Activated CD4-positive, alpha-beta T cell treated with anti-CD3 and anti-CD28 coated beads for 48 hours (primary cell): ENCODE measurements at places on chromosomes 12 and 14.
A peak's percentile ranks its signal among the peaks of the same experiment; 100 is the strongest.

GRCh38 chr12:82950356-82950755 is 263.6 kb downstream of the TMTC2 start:
- DNase-seq, result no peak

DNA sequence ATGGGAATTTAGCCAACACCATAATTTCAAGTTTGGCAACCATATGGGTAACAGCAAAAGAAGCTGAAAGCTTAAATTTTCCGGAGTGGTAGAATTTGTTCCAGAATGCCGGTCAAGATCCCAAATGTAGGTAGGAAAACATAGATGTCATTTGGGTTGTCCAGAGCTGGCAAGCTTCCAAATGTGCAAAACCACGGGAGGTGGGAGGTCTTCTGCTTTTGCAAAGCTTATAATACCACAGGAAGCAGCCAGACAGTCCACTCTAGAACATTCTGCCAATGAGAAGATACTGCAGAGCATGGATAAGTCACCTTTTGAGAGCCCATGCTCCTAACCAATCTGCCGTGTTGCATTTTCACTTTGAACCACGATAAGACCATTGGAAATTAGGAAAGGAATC is 26.4 kb upstream of the BATF start:
- DNase-seq, result no peak

GRCh38 chr12:41972196-41972595 is 172.5 kb downstream of the GXYLT1 start:
- DNase-seq, result no peak

- DNase-seq, result peak; percentile 26
These were observed 6.0 kb downstream of the TMCC3 start for GRCh38 chr12:94644141-94644979.

DNA sequence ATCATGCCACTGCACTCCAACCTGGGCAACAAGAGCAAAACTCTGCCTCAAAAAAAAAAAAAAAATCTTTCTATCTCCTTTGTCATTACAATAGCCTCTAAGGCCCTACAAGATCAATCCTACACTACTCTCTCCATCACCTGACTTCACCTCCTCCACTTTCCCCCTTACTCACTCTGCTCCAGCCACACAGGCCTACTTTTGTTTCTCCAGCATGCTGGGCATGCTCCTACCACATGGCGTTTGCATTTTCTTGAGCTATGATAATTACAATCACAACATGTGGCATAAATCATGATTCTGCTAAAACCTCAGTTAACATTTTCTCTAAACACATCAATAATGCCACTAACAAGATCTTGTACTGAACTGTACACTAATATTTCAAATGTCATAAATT is 7.8 kb downstream of the PPP1R13B start:
- no peak for DNase-seq

DNA sequence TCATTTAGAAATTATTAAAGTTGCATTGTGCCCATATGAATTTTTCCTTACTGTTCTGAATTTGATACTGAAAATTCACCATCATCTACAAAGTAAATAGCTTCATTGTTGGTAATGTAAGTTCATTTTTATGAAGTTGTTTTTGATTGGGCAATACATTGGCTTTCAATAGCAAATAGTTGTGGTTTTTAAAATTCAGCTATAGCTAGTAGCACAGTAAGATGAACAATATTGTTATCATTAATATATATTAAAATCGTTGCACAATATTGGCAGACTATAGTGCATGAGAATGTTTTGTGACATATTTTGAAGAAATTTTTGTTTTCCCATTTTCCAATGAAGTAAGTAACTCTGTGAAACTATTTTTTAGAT is 575.0 kb downstream of the PRKD1 start:
- no peak for DNase-seq

DNA sequence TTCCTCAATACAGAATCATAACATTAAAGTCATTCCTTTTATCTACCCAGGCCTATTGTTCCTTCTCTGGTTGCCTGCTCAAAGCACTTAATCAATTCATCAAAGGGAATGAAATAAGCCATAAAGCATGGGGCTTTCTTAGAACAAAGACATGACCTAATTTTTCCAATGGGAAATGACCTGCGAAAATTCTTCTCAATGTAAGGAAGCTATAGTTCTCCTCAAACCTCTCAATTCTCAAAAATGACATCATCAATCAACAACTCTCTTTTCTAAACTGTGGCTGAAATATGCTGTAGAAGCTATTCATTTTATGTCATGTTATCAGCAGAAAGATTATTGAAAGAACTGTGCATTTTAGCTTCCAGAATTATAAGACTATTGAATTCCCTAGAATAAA is 116.0 kb upstream of the PTPRR start:
- DNase-seq, result no peak

DNA sequence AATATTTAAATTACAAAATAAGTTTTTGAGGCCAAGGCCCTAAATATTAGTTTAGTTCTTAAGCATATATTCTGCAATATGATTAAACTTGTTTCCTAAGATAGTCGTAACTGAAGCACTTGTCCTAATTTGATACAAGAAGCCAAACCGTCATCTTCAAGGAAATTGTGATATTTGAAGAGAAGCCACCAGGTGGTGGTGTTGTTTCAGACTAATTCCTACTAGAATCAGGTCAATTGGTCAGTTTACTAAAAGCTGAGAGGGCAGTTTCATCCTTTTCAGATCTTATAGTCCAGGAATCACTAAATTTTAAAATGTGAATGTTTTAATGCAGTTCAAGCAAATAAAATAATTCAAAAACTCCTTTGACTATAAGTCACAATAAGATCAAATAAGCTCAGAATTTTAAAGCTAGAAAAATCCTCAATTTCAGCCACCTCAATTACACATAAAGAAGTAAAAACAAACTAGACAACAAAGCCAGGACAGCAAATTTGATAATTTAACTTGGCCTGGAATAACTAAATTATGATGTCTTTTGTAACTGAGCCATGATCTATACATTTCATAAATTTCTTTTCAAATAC is 7.1 kb upstream of the ARL1 start:
- peak; percentile 6 for DNase-seq

DNA sequence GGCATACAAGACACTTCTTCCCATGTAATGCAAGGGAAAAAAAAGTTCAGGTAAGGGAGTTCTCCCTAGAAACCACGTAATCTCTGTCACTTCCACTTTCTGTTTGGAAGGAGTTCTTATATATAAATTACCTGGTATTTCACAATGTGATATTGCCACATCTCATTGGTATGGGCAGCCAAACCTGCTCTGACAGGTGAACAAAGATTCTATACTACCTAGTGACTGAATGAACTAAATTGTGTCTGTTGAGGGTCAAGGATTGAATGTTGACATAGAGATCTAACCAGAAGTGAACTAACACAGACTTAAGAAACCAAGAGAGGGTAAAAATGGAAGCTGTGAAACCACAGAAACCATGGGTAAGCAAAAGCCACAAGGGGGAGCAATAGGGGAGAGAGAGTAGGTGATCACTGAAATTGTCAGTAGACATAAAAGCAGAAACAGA is 161.3 kb downstream of the RPL10L start:
- no peak for DNase-seq

DNA sequence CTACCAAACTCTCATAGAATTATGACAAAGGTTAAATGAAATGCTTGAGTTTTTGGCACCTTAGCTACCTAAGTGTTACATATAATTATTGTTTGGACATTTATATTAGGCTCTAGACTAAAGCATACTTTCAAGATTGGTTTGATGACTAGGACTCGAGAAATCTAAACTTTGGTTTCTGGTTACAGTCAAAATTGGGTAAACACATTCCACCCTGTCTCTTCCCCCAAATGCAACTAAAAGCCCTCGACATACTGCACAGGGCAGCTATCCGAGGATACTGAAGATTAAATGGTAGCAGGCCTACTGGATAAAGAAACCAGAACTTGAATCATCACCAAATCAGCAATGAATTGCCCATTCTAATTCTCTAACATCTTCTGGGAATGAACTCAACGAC is 369.1 kb downstream of the PRKD1 start:
- no peak for DNase-seq

- DNase-seq, result no peak
These were observed 334.2 kb downstream of the MED13L start for GRCh38 chr12:115943310-115943629.

- no peak for DNase-seq
These were observed 953.5 kb upstream of the MDGA2 start for GRCh38 chr14:48628870-48629269.

GRCh38 chr12:105279460-105280056 is 43.6 kb upstream of the APPL2 start:
- DNase-seq, result peak; percentile 50

- DNase-seq, result no peak
These were observed 12.8 kb downstream of the ZFYVE1 start for GRCh38 chr14:73014105-73014504.

DNA sequence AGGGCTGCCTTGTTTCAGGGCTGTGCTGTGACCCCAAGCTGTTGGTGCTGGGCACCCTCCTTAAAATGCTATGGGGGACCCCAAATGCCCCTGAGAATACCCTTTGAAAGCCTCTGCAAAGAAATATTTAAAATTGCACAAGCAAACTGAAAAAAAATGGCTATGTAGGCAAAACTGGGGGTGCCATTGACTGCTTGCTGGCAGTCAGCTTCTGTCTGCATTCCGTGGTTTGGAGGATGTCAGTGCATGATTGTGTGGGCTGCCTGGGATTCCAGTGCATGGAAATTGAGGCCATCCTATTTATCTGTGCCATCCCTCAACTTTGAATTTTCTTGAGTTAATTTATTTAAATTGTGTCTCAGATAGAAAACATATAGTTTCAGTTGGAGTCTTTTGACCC is 113.7 kb upstream of the RTL1 start:
- no peak for DNase-seq

GRCh38 chr12:132872975-132873421 is 14.4 kb downstream of the CHFR start:
- DNase-seq, result peak; percentile 25

DNA sequence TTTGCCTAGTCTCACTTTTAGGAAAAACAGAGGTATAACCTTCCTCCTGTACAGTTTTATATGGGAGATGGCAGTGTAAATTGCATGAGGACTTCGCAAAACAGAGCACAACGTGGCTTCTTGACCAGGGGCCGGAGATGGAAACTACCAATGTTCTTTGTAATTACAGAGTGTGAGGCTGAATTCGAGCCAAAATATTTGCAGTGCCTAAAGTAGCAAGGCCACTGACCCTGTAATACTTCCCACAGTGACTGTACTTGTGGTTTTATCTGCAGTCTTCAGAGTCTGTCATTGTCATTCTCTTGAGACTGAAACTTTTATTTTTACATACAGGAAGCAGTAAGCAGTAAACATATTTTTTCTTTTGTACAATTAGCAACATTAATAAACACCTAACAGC is 98.9 kb downstream of the RERG start:
- no peak for DNase-seq

- DNase-seq, result no peak
These were observed 89.9 kb downstream of the TBX5 start for GRCh38 chr12:114316076-114316475.

- DNase-seq, result no peak
These were observed 754 bp downstream of the KRT18 start for GRCh38 chr12:52949413-52950331.

- DNase-seq, result no peak
These were observed 1630.4 kb upstream of the SEL1L start for GRCh38 chr14:83164016-83164415.

DNA sequence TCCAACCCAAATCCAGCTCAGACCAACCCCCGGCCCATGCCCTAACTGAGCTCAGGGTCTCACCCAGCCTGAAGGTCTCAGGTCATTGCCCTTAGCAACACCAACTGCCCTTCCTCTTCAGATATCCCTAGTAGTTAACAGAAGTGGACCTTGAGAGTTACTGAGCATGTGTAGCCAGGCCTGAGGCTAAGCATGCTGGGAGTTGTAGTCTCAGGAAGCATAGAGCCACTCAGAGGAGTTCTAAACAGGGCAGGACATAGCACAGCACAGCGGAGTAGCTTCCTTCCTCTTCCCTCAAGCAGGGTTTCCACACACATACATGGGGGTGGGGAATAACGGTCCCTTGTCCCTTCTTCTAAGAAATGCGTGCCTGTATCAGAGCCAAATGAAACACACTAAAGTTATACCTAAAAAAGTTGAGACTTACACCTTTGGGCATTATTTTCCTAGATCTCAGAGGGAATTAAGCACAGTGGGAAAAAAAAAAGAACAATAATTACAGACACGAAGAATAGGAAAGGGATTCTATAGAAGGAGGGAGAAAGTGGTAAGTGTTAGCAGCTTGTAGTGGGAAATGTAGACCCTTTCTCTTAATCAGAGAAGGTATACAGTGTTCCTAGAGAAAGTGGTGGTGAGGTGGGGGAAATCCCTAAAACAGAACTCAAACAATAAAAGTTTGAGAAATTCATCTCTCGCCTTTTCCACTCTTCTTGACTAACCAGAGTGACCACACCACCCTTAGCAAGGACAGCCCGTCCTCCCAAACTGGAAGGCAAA is 4.4 kb downstream of the KMT2D start:
- DNase-seq, result peak; percentile 65

GRCh38 chr14:38012056-38012455 is 195.6 kb upstream of the SSTR1 start:
- no peak for DNase-seq

DNA sequence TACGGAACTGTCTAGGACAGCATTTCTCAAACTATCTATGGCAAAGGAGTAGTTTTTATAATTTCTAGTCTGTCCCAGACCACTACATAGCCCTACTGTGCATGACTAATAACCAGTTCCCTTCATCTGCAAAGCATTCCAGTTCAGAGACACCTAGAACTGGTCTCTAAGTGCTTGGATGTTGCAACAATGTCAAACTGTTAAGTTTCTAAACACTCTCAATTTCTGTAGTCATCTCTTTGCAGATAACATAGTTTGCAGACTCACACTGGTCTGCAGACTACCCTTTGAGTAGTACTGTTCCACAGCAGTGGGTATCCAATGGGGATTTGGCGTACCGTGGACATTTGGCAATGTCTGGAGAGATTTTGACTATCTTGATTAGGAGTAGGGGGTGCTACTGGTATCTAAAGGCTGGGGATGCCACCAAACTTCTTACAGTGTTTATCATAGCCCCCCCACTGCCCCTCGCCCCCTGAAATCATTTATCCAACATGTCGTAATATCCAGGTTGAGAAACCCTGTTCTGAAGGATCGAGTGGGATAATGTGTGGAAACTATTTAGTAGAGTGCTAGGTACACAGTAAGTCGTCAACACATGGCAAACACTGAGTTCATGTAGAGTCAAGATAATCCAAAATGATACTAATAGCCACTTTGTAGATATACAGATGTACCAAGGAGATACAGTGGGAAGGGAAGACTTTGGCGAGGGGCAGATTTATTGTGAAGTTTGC is 1.7 kb downstream of the C12orf76 start:
- DNase-seq, result no peak

- DNase-seq, result no peak
These were observed 191.9 kb upstream of the DIO3 start for GRCh38 chr14:101369194-101369915.
